ENCODE measurements at places on chromosomes 7 and 10.

DNA sequence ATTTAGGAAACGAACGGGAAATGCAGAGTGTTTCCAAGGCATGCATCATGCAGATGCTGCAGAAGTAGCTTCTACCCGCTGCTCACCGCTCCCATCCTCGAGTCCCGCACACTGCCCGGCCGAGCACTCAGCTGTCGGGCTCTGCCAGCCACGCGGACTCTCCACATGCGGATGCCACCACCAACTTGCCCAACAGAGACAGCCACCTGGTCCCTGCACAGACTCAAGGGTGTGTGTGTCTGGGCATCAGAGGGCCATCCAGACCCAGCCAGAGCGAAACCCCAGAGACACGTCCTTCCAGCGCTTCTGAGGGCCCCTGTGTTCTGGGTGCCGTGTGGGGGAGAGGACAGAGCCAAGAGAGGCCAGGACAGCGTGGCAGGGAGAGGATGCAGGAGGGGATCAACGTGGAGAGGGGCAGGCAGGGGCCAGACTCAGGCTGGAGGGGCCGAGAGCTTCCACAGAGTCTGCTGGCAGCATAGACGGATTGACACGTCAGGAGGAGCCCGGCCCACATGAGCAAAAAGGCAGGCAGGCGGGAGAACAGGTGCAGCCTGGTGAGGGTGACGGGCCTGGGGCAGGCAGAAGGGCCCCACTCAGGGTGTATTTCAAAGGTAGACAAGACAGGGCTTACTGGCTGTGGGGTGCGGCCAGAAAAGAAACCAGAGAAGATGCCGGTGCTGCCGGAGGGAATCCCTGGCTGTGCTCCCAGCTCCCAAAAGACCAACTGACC lies 18.3 kb downstream of the GPER1 start:
- DNase-seq = no peak

- peak; percentile 68 for DNase-seq
Observed at GRCh38 chr10:133276435-133277201, at the start of gene ADAM8. ADAM8 (minus strand) TSS chr10:133276868; CDS start chr10:133276817, 51 bp downstream.

- DNase-seq = no peak
Observed at GRCh38 chr7:15586266-15586665, 24.5 kb upstream of the AGMO start.

DNA sequence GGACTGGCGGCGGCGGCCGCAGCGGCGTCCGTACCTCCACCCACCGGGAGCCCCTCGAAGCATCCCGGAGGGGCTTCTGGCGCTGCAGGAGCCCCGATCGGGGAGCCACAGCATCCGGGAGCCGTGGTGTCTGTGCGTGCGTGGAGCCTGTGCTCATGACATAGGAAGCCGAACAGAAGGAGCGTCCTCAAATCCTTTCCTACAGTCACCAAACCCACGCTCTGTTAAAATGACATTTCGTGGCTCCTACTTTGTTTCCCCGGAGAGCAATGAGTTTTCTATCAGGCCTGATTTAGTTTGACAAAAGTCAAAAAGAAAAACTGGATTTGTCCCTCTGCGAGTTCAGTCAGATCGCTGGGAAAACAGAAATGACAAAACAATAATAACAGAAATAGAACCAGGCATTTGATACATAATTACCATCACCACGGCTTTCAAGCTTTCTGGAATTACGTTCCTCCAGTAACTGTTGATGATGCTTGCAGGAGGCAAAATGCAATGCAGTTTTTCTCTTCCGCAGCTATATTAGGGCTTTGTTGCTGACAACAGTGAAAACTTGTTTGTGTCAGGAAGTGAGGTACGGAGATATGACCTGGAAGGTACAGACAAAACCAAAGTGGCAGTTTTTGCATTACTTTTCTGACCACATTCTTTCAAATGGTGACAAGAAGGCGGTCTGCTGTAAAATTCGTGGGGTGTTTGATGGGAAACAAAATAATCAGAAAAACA lies 219.3 kb upstream of the MKLN1 start:
- DNase-seq = peak; percentile 62

GRCh38 chr10:93080350-93081046 lies 6.8 kb downstream of the CYP26A1 start:
- DNase-seq = no peak
